ENCODE measurements at places on chromosomes 3 and 15. TPM values are rescaled to one million over a fixed set of nuclear protein-coding genes. Genes with fewer than 3 reads are reported as not detected.

DNA sequence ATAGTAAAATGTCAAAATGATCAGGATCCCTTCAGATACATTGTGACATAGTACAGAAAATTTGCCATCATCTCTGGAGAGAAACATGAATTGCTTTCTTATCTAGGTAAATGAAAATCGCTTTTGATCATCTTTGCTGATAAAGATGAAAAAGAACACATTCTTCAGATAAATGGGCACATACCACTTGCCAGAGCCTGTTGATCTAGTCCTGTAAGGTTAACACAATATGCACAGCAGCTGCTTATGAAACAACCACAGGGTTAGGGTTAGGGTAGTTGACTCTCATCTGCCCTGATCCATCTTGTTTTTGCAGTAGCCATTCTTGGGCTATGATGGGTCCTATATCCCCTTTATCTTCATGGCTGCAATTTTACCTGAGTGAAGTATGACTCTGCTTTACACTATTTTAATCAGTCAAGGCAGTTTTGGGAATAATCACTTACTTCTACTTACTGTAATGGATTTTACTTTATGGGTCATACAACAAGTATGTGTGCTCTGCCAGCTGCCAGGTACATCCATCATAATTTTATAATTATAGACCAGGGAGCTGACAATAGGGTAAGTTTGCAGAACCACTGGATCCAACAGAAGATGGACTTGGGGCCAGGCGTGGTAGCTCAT, 12.6 kb upstream of the SPINK8 start:
- DNase-seq = no peak

Gene WDR72
- total RNA-seq = 3.7 TPM

GRCh38 chr3:98188545-98188944, 22.0 kb downstream of the OR5H15 start:
- DNase-seq = no peak

GRCh38 chr3:48952510-48953118, 34.0 kb downstream of the ARIH2 start:
- peak; percentile 60 for DNase-seq

DNA sequence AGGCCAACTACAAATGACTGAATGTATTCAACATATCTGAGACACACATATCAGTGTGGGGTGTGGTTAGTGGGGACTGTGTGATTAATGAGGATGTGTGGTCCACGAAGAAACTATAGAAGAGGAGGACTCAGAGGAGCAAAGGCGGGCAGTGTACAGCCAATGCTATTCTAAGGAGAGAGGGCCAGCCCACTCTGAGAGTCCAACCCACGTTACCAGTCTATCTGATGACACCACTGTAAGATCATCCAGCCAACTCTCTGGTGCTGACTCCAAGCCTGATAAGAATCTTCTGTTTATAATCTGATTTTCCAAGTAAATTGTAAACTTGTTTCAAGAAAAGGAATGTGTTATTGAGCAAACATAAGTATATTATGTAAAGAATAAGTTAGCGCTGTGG, 47.2 kb downstream of the MCF2L2 start:
- DNase-seq = no peak

- DNase-seq = no peak
Observed at GRCh38 chr3:39869890-39870289, 60.5 kb downstream of the MYRIP start.

Gene EPHB3
- total RNA-seq = 2.8 TPM

DNA sequence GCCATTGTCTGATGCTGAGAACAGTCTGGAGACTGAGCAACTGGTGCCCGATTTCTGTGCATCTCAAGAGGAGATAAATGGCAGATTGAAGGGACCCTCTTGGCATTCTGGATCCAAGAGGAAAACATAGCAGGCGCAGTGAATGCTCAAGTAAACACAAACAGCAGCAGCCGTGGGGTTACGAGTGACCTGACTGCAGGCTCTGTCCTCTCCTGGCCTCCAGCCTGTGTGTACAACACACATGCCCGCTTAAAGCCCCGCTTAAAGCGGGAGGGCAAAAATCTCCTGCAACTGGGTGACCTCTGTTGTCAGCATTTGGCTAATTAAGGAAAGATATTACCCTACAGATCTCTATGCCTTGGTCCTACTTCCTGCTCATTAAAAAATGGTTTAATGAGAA, 120.5 kb downstream of the GREM1 start:
- no peak for DNase-seq
